ENCODE measurements at places on chromosomes 3 and 15. TPM values are rescaled to one million over a fixed set of nuclear protein-coding genes. Genes with fewer than 3 reads are reported as not detected.

PLD1 gene
- total RNA-seq, result 1.5 TPM

- no peak for DNase-seq
These were observed 296.5 kb downstream of the THSD4 start for GRCh38 chr15:71411538-71412482.

- no peak for DNase-seq
These were observed 57.6 kb downstream of the DNAH1 start for GRCh38 chr3:52373676-52374075.

DNA sequence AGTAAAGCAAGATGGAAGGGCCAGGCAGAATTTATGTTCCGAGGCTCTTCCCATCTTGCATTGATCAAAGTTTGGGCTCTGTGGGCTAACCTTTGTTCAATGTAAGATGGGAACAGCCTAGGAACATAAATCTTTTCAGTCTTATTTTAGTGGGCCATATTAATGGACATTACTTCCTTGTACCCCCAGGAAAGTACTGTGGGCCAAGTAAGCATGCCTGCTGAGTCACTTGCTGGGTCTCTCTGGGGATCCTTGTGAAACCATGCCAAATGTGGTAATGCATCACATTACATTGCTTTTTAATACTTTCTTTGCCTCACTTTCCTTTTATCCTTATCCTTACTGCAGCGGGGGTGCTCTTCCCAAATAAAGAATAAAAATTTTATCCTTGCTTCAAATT, 349.5 kb upstream of the POU1F1 start:
- DNase-seq, result no peak

ETFA gene
- 94.2 TPM for total RNA-seq

DNA sequence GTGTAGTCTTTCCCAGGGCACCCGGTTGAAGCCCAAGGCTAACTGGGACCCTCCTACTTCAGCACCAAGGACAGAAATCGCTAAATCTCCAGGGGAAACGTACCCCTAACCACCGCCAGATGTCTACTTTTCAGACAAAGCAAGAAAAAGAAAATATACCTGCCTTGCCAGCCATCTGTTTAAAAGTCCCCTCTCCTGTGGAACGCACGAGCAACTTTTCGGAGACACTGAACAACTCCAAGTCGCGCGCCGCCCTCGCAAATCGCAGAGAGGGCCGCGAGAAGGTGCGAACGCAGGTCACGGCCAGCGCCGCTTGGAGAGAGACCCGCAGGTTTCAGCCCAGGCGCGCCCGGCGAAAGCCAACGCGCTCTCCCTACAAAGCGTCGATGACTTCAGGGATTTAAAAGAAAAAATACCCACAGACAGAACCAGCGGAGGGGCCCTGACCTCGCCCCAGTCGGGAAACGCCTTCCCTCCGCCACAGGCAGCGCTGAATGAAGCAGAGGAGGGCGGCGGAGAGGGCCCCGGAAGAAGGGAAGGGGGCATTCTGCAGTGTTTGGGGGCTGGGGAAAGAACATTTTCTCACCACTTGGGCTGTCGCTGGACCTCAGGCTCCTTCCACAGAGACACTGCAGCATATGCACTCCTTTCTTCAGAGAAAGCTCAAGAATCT, 213.1 kb downstream of the FGF12 start:
- DNase-seq, result peak; percentile 56

GLDN gene
- total RNA-seq, result 0.77 TPM

- DNase-seq, result no peak
These were observed 2.4 kb downstream of the SLC49A4 start for GRCh38 chr3:122797291-122797690.

CYP1A1 gene
- not detected for total RNA-seq

STXBP5L gene
- total RNA-seq, result 4.7 TPM

- DNase-seq, result no peak
These were observed 88.7 kb downstream of the ARIH1 start for GRCh38 chr15:72562878-72563277.

GNAT1 gene
- not detected for total RNA-seq

GRCh38 chr3:113953677-113954076, 5.9 kb downstream of the ZDHHC23 start:
- DNase-seq, result no peak

- DNase-seq, result no peak
These were observed 14.6 kb upstream of the PRICKLE2 start for GRCh38 chr3:64239841-64240240.

GRCh38 chr3:194720048-194720447, 34.4 kb downstream of the FAM43A start:
- DNase-seq, result no peak
